ENCODE measurements at places on chromosomes 4 and X.
A peak's percentile ranks its signal among the peaks of the same experiment; 100 is the strongest.

- no peak for DNase-seq
These were observed 93.5 kb upstream of the DDX3X start for GRCh38 chrX:41240509-41240908.

- no peak for DNase-seq
These were observed 18.4 kb downstream of the GRIA3 start for GRCh38 chrX:123202523-123202922.

- no peak for DNase-seq
These were observed 36.5 kb downstream of the SUPT20HL1 start for GRCh38 chrX:24396931-24397279.

DNA sequence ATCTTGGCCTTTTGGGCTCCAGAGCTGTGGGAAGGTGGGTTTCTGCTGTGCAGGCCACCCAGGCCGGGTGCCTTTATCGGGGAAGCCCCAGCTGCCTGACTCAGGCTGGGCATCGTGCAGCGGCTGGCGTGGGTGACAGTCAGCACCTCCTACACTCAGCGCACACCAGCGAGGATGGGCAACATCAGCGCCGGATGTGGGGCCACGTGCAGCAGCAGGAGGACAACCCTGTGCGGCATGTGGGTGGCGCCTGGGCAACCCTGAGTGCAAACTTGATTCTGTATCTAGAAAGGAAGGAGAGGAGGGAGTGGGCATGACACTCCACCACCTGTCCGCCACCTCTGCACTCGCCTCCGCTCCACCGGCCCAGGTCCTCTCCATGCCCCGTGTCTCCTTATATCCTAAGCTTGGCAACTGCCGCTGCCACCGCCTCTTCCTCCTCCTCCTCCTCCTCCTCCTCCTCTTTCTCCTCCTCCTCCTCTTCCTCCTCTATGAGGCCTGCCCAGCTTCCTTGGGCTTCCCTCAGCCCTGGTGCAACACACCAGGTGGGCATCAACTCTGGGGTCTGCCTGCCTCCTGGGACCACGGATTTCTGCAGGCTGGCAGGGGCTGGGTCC lies 107.4 kb upstream of the AFAP1 start:
- no peak for DNase-seq

GRCh38 chr4:100083289-100083688 lies 107.0 kb downstream of the DDIT4L start:
- no peak for DNase-seq

DNA sequence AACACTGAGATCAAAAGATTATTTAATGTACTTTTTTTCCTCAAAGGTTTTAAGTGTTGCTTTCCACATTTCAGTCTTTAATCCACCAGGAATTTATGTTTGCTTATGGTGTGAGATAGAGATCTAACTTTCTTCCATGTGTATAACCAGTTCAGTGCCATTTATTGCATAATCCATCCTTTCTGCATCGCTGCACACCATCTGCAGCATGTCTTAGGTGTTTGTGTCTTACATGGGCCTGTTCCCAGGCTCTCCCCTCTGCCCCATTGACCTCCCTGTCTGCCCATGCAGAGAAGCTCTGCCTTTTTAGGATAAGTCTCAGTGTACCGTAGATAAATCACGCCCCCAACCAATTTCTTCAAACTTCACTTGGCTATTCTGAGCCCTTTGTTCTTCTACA lies 30.3 kb downstream of the NSDHL start:
- DNase-seq, result no peak

DNA sequence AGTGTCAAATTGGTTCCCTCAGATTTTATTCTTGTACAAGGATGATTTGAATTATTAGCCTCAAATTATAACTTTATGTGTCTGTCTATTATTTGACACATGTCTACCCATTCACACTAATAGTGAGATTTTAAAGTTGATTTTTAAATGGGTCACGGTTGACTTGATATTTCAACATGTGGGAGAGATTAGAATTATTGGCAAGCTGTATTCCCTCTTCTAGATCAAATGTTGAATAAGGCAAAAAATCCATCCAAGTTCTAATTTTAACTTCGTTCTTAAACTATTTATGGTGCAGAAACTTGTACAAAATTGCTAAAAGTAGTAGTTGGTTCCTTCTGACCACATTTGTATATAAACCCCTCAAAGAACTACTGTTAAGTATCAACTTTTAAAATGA lies 1498.0 kb downstream of the STIM2 start:
- no peak for DNase-seq

GRCh38 chr4:55904576-55904975 lies 44.2 kb upstream of the CEP135 start:
- DNase-seq, result no peak

DNA sequence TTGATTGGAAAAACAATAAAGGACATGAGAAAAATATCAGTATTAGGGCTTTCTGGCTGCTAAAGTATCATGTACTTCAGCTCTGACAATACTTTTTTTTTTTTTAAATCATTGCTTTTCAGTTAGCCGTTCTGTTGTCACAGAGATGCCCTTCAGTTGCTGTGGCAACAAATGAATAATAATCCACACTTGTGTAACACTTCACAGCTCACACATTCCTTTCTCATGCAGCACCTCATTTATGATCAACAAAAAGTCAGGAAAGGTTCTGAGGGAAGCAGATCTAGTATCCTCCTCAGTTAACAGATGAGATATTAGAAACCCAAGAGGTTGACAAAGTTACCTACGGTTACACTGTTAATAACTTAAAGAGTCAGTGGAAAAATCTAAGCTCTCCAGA lies 444.2 kb upstream of the SLIT2 start:
- DNase-seq, result no peak

DNA sequence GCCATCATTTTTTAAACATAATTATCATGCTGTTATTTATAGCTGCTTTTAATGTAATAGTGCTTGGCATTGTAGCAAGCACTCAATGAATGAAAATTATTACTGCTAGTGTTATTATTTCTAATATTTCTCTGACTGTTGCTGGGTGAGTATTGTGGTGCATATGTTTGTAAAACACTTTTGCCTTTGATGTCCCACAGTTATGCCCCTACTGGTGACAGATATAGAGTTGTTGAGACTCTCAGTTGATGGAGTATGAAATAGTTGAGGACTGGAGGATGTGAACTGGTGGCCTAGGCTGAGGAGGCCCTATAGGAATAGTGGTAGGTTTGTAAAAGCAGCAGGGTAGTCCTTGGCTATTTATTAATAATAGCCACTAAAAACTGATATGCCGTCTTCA lies 9.6 kb downstream of the INTS6L start:
- no peak for DNase-seq

DNA sequence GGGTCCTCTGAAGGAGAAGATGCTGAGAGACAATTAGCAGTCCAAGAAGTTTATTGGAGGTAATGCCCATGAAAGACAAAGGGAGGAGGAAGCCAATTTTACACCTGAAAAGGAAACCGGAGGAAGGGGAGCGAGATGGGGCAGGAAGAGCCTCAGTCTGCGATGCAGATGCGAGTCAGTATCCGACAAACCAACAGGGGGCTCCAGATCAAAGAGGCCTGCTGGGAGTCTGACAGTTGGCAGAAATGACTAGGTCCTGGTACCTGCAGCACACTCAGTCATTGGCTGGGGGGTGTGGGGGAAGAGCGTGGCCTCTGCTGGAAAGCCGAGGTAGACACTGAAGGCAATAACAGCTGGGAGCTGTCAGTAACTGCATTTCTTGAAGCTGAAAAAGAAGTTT lies 231.1 kb upstream of the CENPE start:
- DNase-seq, result no peak

DNA sequence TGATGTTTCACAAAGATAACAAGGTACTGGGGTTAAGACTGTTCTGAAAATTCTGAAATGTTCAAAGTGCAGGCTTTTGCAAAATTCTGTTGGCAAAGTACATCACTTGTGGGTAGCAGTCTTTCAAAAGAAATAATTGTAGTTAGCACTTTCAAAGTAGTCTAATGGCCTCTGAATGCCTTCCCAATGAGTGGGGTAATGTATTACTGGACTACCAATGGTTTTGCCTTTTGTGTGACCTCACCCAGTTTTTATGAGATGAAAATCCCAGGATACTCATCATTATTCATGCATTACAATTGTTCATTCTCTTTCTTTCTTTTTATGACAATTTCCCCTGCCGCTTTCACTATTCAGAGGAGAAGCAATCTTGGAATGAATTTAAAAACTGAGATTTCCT lies 686.1 kb downstream of the GLUD2 start:
- DNase-seq, result no peak

DNA sequence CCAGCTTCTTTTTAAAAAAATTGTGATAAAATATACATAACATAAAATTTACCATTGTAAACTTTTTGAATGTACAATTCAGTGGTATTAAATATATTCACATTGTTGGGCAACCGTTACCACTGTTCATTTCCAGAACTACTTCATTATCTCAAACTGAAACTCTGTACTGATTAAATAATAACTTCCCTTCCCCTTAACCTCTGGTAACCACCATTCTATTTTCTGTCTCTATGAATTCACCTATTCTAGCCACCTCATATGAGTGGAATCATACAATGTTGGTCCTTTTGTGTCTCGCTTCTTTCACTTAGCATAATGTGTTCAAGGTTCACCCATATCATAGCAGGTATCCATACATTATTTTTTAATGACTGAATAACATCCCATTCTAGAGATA lies 8.3 kb downstream of the GPR50 start:
- no peak for DNase-seq

DNA sequence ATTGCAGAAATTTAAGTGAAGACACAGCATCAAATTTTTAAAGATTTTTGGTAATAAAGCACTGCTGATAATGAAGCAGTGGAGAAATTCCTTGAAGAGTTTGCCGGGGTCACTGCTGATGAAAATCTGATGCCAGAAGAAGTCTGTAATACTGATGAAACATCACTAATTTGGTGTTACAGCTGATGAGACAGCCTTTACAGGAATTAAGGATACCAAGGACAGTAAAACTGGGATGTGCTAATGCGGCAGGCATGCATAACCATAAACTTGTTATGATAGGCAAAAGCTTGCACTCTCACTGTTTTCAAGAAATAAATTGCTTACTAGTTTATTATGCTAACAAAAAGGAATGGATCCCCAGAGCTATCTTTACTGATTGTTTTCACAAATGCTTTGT lies 52.9 kb upstream of the VEGFC start:
- DNase-seq, result no peak

DNA sequence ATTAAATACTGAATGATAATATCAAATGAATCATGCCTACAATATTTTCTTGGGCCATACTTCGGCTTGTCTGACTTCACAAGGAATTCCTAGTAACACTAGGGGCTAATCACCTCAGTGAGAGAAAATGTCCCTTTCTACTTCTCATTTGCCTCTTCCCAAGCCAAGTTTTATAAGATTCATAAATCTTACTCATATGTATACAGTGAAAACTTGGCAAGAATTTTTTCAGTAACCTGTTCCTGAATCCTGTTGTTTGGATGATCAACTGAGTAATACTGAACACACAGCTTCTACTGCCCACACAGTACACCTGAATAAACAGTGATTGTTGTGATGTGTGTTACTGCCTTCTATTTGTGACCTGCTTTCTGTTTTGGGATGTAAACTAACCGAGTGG lies 16.5 kb downstream of the TMPRSS11E start:
- DNase-seq, result no peak

DNA sequence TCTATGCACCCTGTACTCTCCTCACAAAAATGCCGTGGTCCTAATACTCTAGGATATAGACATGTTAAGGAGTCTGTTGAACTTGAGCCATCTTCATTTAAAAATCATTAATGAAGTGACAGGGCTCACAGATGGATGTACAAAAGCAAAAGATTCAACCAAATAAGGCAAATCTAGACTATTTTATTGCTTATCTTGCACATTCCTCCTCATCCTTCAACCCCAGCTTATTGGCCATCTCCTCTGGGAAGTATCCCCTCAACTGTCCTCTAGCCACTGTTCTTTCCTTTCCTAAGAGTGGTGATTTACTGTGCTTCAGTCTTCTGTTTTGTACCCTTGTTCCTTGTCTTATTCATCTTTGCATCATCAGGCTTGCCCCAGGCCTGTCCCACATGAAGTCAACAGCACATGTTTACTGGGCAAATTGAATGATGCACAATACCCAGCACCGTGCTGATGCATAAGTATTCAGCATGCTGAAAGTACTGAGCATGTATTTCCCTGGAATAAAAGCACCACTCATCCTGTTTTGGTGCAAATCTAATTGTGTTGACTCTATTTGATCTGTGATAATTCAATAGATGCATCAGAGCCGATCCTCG lies 287.3 kb upstream of the CLNK start:
- no peak for DNase-seq

DNA sequence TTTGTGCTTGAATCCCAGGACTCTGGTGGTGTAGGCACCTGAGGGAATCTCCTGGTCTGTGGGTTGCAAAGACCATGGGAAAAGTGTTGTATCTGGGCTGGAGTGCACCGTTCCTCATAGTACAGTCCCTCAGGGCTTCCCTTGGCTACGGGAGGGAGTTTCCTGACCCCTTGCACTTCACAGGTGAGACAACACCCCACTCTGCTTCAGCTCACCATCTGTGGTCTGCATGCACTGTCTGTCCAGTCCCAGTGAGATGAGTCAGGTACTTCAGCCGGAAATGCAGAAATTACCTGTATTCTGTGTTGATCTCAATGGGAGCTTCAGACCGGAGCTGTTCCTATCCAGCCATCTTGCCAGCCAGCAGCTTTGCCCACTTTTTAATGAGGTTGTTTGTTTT lies 353.0 kb upstream of the IRS4 start:
- DNase-seq, result no peak

DNA sequence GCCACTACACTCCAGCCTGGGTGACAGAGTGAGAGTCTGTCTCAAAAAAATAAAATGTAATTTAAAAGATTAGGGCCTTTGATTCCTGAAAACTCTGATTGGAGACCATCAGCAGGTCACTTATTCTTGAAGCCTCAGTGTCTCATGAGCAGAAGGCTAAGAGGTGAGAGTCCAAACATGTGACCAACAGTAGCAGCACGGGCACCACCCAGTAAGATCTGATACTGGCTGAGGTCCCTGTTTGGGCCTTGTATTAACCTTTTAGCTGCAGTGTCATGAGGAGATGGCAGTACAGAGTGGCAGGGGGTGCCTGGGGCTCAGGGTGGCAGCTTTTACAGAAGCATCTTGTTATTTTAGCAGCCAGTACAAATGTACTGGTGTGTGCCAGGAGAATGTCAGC lies 89.3 kb downstream of the FHDC1 start:
- no peak for DNase-seq

GRCh38 chr4:168598191-168598590 lies 101.3 kb downstream of the PALLD start:
- DNase-seq, result no peak

DNA sequence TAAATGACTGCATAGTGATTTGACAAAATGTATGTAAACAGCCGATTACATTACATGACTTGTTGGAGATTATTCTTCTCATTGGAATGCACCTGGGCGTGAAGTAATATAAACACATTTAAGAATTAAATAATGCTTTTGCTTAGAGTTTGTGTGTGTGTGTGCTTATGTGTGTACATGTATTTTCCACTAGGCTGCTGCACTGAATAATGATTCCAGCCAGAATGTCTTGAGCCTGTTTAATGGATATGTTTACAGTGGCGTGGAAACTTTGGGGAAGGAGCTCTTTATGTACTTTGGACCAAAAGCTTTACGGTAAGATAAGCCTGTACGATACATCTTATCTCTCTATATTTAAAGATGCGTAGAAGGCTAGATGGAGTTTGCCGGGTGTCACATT lies 12.6 kb downstream of the NEIL3 start:
- DNase-seq, result no peak

- peak; percentile 66 for DNase-seq
These were observed 855 bp downstream of the KLF3 start for GRCh38 chr4:38664706-38665401.

GRCh38 chrX:21958916-21959315 lies 18.4 kb downstream of the SMS start:
- DNase-seq, result no peak

- no peak for DNase-seq
These were observed 10.8 kb downstream of the CETN2 start for GRCh38 chrX:152819732-152820131.

All from caudate nucleus (tissue), 63 donors.